ENCODE measurements at places on chromosomes 4 and X.

DNA sequence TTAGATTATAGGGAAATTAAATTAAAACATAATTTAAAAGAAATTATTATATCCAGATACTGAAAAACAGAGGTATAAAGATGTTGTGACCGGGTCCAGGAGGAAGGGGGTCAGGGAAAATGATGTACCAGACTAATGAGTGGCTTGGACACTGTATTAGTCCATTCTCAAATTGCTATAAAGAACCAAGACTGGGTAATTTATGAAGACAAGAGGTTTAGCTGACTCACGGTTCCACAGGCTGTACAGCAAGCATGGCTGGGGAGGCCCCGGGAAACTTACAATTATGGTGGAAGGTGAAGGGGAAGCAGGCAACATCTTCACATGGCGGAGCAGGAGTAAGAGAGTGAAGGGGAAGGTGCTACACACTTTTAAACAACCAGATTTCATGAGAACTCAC, 3.4 kb upstream of the FAM9B start:
- no peak for DNase-seq

- DNase-seq: peak; percentile 92
Observed at GRCh38 chr4:147060151-147060931, 114.7 kb upstream of the TTC29 start.

GRCh38 chr4:158807691-158808090, 38.9 kb downstream of the FNIP2 start:
- no peak for DNase-seq

DNA sequence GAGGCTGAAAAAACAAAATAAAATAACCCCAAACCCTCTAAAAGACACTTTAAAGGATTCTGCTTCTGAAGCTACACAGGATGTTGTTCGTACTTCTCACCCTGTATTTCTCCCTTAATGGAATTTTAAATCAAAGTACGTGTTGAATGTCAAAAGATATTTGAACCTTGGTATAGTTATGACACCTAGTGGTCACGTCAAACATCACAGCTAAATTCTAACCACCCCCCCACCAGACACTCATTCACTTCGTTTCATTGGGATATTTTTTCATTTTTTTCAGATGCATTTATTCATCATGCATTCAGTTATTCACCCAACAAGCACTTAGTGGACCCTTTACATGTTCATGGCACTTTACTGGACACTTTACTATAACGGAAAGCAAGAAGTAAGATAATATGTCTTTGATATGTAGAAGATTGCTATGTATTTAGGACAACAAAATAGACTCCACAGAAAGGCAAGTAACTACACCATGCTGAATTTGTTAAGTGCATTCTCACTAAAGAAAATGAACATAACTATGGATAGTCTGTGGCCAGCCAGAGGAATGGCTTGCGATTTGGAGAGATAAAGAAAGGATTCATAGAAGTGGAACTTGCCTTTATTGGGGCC, 62.5 kb upstream of the GPR174 start:
- no peak for DNase-seq

GRCh38 chr4:88295656-88296055, 11.3 kb upstream of the PPM1K start:
- no peak for DNase-seq

GRCh38 chrX:21740329-21741274, 17.3 kb downstream of the SMPX start:
- DNase-seq: no peak

- DNase-seq: no peak
Observed at GRCh38 chrX:149541521-149542047, 772 bp downstream of the EOLA1 start.

DNA sequence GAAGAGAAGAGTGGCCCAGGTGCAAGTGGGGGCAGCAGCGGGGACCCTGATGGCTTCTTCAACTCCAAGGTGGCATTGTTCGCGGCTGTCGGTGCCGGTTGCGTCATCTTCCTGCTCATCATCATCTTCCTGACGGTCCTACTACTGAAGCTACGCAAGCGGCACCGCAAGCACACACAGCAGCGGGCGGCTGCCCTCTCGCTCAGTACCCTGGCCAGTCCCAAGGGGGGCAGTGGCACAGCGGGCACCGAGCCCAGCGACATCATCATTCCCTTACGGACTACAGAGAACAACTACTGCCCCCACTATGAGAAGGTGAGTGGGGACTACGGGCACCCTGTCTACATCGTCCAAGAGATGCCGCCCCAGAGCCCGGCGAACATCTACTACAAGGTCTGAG, 11.4 kb downstream of the EFNB1 start:
- DNase-seq: no peak

DNA sequence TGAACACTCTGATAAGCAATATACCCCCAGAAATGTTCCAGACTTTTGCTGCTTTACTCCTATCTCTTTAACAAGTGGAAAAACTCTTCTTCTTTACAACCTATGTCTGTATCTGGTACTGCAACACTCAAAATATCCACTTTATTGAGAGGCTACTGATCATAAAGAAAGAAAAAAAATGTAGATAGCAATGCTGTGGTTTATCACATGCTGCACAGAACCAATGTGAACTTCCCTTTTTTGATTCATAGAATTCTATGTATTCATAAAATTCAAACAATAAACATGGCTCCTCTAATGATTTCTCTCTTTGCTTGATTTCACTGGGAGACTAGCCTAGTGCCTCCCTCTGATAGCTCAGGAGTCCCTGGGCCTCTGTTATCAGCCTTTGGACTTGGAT, 223.5 kb downstream of the ZNF674 start:
- DNase-seq: no peak

DNA sequence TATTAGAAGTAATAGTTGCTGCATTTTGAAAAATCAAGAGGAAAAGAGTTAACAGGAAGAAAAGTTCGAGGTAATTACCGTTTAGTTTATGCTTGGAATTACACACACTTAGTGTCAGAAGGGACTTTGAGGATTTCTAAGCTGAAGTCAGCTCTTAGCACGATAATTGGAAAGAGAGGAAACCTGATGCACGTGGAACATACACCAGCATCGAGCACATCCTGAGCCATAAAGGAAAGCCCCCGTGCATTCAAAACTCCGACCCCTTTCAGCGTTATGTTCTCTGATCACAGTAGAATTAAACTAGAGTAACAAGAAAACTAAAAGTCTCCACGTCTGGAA, 400 bp upstream of the PAQR3 start:
- no peak for DNase-seq

- no peak for DNase-seq
Observed at GRCh38 chr4:146883070-146883469, 62.6 kb downstream of the TTC29 start.

GRCh38 chrX:96756491-96756890, 71.8 kb downstream of the DIAPH2 start:
- DNase-seq: no peak

- DNase-seq: no peak
Observed at GRCh38 chr4:10958226-10958856, 273.8 kb upstream of the CLNK start.

GRCh38 chrX:81054904-81055303, 146.8 kb downstream of the HMGN5 start:
- DNase-seq: no peak

GRCh38 chr4:83852085-83852451, 316.2 kb downstream of the GPAT3 start:
- DNase-seq: peak; percentile 69

- no peak for DNase-seq
Observed at GRCh38 chr4:76203541-76203940, 10.1 kb downstream of the SCARB2 start.

- no peak for DNase-seq
Observed at GRCh38 chr4:111501946-111502345, 643.3 kb upstream of the FAM241A start.

GRCh38 chr4:66681962-66682361, 863.3 kb downstream of the CENPC start:
- DNase-seq: peak; percentile 67

All from NCI-H226 (cell line).